ENCODE measurements at places on chromosomes 4 and X.

GRCh38 chrX:21373637-21374162 lies 518 bp upstream of the CNKSR2 start:
- no peak for DNase-seq

- peak; percentile 57 for DNase-seq
These were observed 3.5 kb upstream of the TMSB4X start for GRCh38 chrX:12971282-12972003.

- no peak for DNase-seq
These were observed 60.1 kb downstream of the SH3RF1 start for GRCh38 chr4:169210504-169211118.

DNA sequence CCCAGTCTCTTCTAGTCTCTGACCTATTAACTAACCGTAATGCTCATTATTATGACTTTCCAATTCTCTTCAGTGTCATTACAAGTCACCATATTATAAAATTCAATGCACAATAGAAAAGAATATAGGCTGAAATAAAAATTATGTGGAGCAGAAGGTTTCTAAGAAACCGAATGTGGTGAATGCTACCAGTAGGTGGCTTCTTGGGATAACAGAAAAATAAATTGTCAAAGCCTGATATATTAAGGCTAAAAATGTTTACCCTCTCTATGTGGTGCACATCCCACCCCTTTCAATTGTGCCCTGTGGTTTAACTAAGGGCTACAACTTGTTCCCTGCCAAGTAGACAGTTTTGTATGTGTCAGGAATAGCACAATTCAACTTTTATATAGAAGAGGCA lies 624.6 kb upstream of the TECRL start:
- DNase-seq: no peak

DNA sequence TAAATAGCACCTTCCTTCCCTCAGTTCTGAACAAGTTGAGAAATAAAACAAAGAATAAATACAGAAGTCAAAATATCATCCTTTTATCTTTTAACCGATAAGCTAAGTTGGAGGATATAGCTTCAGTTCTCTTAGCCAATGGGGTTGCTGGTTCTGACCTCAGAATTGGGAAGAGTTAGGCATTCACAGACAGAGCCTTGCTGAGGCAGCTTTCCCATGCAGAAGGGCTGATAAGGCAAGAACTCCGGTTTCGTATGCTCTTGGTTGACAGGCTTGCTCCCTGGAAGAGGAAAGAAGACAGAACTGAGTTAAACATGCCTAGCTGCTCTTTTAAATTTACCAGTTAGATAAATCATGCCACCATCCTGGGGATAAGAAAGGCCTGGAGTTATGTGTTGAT lies 17.6 kb downstream of the FRAS1 start:
- DNase-seq: no peak

DNA sequence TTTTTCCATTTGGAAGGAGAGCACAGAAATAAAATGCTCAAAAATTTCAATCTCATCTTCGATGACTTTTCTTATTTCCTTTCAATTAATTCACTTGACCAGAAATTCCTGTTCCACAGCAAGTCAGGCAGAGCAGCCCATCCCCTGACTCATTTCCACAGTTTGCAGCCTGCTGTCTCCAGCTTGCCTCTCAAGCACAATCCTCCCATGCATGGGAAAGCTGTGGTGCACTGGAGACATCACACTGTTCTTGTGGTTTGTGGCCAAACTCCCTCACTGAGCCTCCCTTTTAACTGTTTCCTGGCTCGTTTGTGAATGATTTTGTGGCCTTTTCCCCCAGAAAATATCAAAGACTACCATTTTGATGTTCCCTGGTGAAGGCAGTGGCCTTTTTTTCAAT lies 114.0 kb upstream of the ENPEP start:
- no peak for DNase-seq

- no peak for DNase-seq
These were observed 80.1 kb downstream of the RAP1GDS1 start for GRCh38 chr4:98341309-98341708.

DNA sequence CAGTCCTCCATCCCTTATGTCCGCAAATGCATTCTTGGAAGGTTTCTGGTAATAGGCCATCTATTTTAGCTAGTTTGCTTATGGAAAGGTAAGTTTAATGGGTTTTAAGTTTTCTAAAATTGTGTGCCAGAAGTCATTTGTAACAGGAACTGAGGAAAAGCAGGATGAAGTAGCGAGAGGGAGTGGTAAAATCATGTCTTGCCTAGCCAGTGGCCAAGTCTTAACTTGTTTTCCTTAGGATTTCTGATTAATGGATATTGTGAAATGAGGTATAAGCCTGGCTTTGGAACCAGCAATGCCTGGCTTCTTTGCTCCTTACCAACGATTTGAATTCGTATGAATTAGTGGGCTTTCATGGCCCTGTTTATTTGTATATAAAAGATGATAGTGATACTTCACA lies 7.3 kb downstream of the SEC24B start:
- DNase-seq: no peak

DNA sequence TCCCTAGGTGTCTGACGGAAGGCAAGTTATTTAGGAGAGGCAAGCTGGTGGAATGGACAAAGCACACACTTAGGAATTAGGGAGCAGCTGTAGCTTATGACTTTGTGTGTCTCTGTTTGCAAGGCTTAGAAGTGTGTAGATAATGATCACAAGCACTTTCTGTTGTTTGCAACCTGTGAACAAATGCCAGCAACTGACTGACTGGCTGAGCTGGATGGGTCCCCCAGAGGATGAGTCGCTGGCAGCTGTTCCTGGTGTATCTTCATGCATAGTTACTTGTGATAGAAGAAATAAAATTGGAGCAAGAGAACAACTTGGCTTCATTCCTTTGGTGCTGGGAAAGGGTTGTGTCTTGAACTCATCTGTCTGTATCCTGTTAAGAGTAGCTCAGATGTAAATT lies 64.2 kb upstream of the BEND4 start:
- DNase-seq: no peak

- DNase-seq: no peak
These were observed 3.3 kb upstream of the BGN start for GRCh38 chrX:153491351-153491914.

GRCh38 chr4:73788411-73788810 lies 48.0 kb downstream of the CXCL8 start:
- DNase-seq: no peak

DNA sequence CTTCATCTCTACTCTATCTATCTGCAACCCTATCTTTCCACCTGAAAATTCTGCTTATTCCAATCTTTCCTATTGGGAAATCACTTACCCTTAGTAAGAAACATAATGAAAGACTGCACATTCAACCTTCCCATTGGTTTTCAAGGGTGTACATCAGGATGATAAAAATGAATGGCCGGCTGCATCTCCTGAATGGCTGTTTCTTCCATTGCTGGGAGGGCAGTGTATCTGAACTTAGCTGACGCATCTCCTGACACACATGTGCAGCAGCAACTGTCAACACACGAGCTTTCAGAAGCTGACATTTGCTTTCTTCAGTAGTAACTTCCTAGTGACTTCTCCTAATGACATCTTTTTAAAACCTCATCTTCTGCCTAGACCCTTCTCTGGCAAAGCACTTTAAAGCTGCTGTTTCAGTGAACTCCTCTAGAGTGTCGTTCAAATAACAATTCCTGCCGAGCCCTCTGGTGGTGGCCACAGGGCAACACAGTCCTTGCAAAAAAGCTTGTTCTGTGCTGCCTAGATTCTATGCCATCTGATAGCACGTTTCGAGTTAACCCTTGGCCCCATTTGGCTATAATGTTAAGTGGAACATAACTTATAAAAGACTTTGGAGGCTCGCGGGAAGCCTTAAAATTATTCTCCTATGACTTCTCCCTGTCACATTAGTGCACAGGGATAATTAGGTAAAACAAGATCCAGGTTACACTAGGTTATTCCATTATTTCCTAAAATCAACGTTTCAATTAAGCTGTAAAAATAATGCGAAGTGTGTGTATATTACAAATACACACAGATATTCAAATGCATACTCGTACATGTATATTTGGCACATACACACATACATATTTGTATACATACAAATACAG lies 2340.7 kb downstream of the PCDH7 start:
- no peak for DNase-seq

GRCh38 chr4:109303140-109303496 lies 660 bp upstream of the COL25A1 start:
- no peak for DNase-seq

GRCh38 chr4:116244771-116245170 lies 840.6 kb downstream of the TRAM1L1 start:
- no peak for DNase-seq

GRCh38 chrX:45447331-45447730 lies 246.7 kb upstream of the DIPK2B start:
- no peak for DNase-seq

DNA sequence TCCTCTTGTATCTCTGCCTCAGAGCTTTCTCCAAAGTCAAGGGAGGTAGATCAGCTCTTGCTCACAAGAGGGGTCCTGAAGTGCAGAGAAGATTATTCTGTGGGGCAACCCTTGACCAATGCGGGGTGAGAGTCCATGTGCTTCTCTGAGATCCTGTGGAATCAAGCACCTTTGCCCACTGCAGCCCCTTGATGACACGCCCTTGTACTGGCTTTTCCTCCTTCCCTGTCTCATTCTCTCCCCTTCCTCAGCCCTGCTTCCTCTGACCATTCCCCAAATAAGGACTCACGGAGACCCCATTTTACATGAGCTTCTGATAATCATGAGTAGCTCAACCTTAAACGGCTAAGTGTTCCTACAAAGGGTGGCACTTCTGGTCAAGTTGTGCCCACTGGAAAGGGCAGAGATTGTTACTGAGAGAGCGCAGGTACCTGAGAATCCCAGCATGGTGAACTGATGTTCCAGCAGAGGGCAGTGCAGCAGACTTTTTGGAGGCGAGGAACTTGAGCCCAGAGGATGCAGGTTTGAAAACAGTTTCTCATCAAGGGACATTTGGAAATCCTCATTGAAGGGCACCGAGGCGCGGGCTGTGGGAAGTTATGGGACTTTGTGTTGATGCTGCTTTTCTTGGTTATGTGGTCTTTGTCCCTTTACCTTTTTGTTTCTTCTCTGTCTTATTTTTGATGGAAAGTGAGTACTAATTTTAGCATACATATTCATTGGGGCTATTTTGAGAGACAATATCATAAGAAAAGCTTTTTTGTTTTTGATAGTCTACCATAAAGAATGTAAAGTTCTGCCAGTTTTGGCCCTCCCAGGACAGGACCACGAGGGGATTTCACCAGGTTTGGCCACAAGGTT lies 201.3 kb downstream of the RBM46 start:
- DNase-seq: peak; percentile 7

DNA sequence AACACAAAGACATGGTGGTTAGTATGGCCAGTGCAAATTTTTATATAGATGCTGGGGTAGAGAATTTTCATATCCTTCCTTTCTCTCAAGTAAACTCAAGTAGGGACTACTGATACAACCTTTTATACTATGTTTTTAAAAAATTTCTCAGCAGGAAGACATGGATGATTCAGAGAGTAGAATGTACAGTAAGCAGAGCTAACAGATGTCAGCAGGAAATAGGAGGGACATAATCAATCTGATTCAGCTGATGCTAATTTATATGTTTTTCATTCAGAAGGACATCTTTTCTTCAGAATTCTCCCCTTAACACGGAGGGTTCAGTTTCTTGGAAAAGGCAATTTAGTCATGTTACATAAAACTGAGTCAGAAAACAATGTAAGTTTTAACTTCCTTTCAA lies 95.4 kb downstream of the GRIA2 start:
- no peak for DNase-seq

GRCh38 chr4:186307497-186307896 lies 41.5 kb downstream of the F11 start:
- DNase-seq: no peak
